ENCODE measurements at places on chromosomes 16 and 17.
A peak's percentile ranks its signal among the peaks of the same experiment; 100 is the strongest.

GRCh38 chr17:50146927-50147665 is 3.4 kb downstream of the PPP1R9B start:
- DNase-seq, result no peak

GRCh38 chr17:81276781-81277180 is 18.3 kb downstream of the SLC38A10 start:
- no peak for DNase-seq

- no peak for DNase-seq
Observed at GRCh38 chr17:48037838-48038323, 284 bp upstream of the COPZ2 start.

- no peak for DNase-seq
Observed at GRCh38 chr16:17466876-17467275, 3.9 kb downstream of the XYLT1 start.

GRCh38 chr17:40177275-40177874 is at the start of gene RAPGEFL1:
Gene RAPGEFL1, plus strand, starts transcription at chr17:40177470. Its CDS starts 392 bp downstream, at chr17:40177862.
- peak; percentile 83 for DNase-seq

GRCh38 chr16:28531777-28532744 is 6.7 kb downstream of the NUPR1 start:
- no peak for DNase-seq

- DNase-seq, result peak; percentile 60
Observed at GRCh38 chr17:76539631-76540271, at the start of gene PRCD. Gene PRCD, plus strand, starts transcription at chr17:76540044. Its CDS starts 98 bp downstream, at chr17:76540142.

DNA sequence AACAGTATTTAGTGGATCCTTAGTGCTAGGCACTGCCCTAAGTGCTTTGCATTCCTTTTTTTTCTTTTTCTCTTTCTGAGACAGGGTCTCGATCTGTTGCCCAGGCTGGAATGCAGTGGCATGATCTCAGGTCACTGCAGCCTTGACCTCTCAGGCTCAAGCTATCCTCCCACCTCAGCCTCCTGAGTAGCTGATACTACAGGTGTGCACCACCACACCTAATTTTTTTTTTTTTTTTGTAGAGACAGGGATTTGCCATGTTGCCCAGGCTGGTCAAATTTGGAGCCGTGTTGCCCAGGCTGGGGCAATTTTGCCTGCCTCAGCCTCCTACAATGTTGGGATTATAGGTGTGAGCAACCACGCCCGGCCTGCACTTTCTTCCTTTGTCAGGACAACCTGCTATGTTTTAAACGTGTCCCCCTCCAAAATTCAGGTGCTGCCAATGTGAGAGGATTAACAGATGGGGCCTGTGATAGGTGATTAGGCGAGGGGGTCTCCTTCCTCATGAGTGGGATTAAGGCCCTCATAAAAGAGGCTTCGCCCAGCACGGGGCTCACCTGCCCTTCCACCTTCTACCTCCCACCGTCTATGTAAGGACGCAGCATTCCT is 5.4 kb downstream of the NQO1 start:
- DNase-seq, result no peak

DNA sequence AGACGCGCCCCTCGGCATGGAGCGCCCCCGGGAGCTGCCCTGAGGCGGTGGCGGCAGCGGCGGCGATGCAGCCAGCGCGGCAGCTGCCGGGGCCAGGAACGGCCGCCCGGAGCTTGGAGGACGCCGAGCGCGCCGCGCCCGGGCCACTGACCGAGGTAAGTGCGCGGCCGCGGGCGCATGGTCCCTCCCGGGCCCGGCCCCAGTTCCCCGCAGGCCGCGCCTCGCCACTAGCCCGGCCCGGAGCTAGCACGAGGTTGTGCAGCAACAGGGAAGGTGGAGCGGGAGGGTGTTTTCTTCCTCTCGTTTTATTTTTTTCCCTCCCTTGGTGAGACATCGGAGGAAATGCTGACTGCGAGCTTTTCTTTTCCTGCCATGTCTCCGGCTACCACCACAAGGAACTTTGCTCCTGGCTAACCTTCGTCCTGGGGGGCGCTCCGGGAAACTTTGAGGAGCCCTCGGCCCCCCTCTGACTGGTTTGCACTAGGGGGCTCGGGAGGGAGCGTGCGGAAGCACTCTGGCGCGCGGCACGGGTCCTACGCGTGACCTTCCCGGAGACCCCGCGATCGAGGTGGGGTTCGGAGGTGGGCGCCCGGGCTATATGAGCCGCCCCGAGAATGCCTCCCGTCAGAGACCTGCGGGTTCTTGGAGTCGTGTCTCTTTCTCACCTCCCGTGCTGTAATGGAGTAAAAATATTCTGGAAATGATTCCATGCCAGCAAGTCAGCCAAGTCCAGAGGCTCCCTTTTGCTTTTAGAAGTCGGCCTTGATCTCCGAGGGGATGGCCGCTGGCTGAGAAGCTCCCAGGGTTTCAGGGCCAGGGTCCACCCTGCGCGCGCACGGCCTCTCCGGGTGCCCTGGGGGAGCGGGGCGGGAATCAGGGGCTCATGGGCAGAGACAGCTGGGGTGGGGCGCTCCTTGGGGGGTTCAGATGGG is 868 bp downstream of the KCNJ12 start:
- peak; percentile 38 for DNase-seq

DNA sequence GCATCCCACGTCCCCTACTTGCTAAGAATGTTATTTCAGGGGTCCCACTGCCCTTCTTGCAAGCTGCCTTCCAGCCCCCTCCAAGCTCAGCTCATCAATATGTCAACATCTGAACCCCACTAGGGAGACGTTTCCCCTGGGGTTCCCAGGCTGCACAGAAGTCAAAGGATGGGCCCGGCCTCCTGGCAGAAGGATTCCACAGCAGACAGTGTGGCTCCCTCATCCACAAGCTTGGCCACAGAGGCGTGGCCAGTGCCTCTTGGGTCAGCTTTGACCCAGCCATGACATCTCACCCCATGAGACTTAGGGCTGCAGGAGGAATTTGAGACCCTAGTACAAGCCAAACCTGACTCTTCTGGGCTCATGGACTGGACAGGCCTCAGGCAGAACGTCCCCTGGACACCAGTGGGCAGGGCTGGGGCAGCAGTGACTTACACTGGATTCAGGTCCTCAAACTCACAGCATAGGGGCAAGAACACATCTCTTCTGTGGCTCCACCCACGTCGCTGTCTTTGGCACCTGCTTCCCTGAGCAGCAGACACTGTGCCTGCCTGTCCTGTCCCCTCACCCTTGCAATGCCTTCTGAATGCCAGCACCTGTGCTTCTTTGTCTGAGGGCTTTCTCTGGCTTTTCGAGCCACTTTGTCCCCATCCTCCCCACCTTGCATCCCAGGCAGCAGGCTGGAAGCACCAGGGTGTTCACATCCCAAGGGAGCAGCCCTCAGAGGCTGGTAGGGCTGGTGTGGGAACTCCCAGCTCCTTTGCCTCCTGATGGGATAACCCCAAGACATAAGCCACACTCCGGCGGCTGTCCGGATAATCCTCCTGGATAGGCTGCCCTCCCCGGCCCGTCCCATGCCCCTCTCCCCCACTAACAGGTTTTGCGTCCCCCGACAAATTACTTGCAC is 56.0 kb upstream of the ENPP7 start:
- no peak for DNase-seq

- DNase-seq, result no peak
Observed at GRCh38 chr16:86306811-86307513, 203.4 kb upstream of the FOXF1 start.

DNA sequence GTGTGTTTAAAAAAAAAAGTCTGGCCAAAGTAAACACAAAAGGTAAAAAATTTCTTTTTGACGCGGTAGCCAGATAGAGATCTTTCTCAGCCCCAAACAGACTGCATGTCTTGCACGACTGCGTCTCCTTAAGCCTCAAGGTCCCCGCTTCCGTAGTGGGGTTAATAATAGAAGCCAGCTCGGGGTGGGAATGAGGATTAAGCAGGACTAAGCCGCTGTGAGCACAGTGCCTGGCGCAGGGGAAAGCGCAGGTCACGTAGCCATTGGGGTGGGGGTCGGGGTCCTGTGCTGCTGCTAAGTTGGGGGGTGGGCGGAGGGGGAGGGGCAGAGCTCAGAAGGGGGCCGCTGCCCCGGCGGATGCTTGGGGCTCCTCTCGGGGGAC is 521 bp downstream of the GGA2 start:
- peak; percentile 47 for DNase-seq

- DNase-seq, result no peak
Observed at GRCh38 chr17:75116737-75117136, 7.0 kb downstream of the ARMC7 start.

- no peak for DNase-seq
Observed at GRCh38 chr17:17947966-17948365, 24.2 kb downstream of the TOM1L2 start.

- DNase-seq, result no peak
Observed at GRCh38 chr17:28940142-28940541, 11.2 kb downstream of the PHF12 start.

DNA sequence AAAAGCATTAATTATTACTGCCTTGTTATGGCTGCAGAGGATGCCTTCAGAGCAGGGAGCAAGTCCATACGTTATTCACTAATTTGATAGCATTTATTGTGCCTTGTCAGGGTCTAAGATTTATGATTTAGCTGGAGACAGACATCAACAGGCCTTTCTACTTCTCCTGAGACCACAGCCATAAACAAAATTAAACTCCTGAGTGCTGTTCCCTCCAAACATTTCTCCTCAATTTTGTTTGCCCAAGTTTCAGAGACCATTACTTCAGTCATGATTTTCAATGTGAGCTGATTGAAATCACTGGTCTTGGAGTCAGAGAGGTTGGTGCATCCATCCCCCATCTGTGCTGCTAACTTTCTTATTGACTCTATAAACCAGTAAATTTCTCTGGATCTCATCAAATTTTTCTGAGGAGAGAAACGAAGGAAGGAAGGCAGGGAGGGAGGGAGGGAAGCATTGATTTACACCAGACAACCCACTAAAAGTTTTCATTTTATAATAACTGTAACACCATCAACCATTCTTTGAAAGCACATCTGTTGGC is 423.6 kb upstream of the CDH11 start:
- no peak for DNase-seq

DNA sequence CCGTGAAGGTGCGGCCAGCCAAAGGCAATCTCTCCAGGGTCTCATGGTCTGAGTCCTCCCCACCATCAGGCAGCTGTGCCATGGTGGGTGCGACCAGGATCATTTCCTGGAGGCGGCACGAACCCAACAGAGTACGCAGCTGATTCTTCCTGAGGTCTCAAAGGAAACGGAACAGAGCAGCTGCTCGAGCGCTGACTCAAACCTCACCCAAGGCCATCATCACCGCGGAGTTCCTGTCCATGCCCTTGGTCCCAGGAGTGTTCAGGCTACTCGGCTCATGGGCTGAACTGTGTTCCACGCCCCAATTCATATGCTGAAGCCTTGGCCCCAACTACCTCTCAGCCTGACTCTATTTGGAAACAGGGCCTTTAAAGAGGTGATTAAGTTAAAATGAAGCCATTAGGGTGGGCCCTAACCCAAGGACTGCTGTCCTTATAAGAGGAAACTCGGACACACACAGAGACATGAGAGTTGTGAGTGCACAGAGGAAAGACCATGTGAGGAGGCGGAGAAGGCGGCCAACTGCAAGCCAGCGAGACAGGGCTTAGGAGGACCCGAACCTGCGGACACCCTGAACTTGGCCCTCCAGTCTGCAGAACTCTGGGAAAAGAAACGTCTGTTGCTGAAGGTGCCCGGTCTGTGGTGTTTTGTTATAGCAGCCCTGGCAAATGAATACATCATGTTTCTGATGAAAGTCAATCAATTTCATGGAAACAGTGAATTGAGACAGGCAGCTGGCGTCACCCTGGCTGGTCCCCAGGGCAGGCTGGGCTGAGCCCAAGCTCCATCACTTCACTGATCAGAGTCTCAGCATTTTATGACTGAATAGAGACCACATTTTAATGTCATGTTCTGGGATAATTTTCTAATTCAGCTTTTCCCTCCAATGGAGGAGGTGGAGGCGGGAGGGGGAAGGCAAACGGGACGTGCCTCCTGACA is 13.7 kb downstream of the MXRA7 start:
- DNase-seq, result no peak

GRCh38 chr17:70128727-70129238 is 40.5 kb upstream of the KCNJ2 start:
- no peak for DNase-seq

- DNase-seq, result no peak
Observed at GRCh38 chr17:60103957-60104356, 25.2 kb upstream of the HEATR6 start.

DNA sequence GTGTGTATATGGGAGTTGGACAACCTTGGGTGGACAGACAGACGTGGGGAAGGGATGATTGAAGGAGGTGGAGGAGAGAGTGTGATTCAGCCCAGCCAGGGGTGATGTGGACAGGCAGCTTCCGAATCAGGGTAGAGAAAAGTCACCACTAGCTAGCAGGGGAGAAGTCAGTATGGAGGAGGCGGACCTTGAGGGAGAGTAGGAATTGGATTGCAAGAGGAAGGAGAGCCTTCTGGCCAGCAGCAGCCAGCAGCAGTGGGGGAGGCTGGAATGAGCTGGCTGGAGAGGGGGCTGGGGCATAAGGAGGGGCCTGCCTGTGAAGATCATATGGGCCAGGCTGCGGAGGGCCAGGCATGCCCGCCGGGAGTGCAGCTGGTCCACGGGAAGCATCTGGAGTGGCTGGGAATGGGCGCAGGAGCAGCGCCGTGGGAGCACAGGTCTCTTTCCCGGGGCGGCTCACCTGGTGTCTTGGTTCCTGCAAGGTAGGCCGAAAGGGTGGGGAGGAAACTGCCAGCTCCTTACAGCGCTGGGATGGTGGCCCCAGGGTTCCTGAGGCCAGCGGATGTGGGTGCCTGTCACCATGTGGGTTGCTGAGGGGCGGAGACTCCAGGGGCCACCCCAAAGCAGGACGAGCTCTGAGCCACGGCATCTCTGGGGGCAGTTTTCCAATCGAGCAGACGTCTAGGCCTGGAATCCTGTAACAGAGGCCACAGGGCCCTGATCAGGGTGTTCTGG is 235.3 kb downstream of the SEC14L1 start:
- no peak for DNase-seq

GRCh38 chr16:3188925-3189825 is 1.2 kb downstream of the OR1F1 start:
- DNase-seq, result no peak

GRCh38 chr17:79648181-79648831 is 37.5 kb upstream of the RBFOX3 start:
- DNase-seq, result no peak

- no peak for DNase-seq
Observed at GRCh38 chr17:47992216-47992615, 21.3 kb downstream of the CDK5RAP3 start.

DNA sequence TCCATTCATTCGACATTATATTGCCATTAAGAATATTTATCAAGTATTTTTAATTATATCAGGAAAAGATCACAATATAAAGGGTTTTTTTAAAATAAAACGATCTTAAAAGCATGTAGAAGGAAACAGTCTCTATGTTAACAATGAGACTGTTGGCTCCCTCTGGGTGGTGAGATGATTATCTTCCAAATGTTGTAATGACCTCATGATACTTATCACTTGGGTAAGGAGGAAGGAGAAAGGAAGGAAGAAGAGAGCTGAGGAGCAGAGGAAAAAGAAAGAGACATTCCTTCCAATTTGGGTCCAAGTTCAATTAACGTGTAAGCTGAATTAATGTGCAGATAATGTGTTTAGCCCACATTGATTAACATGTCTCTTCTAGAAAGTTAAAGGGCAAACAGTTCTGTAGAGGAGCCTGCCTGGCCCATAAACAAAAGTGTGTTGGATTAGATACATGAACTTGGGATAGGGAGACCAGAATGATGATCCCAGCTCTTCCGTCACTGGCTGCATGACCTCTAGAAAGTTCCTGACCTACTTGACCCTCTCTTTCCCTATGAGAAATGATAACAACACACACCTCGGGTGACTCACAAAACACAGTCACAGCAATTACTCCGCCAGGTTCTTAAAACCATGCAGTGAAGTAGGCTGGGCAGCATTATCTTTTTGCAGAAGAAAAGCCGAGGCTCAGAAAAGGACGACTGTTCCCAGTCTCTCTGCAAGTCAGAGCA is 32.0 kb downstream of the PIMREG start:
- no peak for DNase-seq
